MCF 10A (cell line): ENCODE measurements at places on chromosomes 1 and 21.

DNA sequence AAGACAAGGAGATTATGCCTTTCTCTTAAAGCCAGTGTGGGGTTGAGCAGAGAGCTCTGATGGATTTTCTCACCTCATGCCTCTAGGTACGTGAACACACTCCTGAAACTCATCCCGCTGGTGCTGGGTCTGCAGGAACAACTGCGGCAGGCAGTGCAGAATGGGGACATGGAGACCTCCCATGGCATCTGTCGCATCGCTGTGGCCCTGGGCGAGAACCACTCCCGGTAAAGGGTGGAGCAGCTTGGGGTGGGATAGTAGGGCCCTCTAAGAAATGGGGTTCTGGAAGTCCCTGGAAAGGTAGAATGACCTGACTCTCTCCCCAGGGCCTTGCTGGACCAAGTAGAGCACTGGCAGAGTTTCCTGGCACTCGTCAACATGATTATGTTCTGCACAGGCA lies 9.5 kb downstream of the IPO13 start:
- no peak for DNase-seq

DNA sequence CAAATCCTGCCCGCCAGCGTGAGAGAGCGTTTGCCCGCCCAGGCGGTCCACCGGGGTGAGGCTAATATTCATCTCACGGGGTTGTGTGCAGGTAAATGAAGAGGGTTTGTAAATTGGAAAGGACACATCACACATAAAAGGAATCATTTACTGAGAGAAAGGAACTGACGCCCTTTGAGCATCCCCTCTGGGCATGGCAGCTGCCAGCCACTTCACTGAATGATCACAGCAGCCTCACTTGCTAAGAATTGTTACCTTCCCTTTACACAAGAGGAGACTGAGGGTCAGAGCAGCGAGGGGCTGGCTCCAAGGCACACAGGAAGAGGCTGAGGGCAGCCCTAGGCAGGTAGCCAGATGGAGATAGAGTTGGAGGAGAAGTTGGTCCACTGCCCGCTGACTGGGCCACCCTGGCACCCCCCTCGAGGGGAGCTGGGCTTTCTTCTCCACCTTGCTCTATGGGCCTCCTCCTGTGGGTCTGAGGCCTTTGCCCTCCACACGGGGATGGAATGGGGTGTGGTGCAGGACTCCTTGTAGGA lies 96.0 kb downstream of the FOXD2 start:
- no peak for DNase-seq

DNA sequence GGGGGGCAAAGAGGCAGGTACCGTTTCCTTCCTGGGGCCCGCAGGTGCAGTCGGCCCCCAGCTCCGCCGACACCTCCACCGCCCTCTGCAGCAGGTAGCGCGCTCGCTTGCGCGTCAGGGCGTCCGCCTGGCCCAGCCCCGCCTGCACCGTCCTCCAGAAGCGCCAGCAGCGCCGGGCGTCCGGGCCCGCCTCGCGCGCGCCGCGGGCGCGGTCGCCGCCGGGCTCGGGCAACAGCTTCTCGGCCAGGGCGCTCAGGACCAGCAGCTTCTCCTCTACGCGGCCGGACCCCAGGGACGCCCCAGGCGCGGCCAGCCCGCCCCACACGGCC lies 863 bp downstream of the TARBP1 start:
- DNase-seq, result peak; percentile 77

GRCh38 chr1:28288487-28288886 lies 29.2 kb downstream of the SESN2 start:
- DNase-seq, result no peak
